ENCODE measurements at places on chromosomes 6 and 20. TPM values are rescaled to one million over a fixed set of nuclear protein-coding genes. Genes with fewer than 3 reads are reported as not detected.

DNA sequence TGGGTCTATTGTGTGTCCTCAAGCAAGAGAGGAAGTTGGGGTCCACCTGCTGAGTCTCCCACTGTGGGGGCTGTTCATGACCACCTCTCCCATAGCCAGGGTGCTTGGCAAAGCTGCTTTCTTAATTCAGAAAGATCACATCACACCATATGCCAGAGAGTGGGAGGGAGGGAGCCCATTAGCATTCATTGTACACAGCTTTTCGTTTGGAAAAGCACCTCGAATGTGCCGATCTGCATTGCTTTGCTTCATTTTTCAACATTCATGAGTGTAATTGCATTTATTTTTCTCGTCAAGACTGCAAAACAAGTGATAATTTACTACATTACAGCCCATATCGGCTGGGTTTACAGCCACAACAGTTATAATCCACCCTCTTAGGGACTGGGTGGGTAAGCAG is 327.3 kb downstream of the PTPRT start:
- no peak overlapping the region for H3K27ac ChIP-seq
- H3K4me1 ChIP-seq, result no peaks in the 10 kb centered on the region
- H3K4me3 ChIP-seq, result no peak overlapping the region
- no peak for DNase-seq
- no peaks in the 10 kb centered on the region for H3K36me3 ChIP-seq

The OR2B3 gene
- total RNA-seq, result not detected

DNA sequence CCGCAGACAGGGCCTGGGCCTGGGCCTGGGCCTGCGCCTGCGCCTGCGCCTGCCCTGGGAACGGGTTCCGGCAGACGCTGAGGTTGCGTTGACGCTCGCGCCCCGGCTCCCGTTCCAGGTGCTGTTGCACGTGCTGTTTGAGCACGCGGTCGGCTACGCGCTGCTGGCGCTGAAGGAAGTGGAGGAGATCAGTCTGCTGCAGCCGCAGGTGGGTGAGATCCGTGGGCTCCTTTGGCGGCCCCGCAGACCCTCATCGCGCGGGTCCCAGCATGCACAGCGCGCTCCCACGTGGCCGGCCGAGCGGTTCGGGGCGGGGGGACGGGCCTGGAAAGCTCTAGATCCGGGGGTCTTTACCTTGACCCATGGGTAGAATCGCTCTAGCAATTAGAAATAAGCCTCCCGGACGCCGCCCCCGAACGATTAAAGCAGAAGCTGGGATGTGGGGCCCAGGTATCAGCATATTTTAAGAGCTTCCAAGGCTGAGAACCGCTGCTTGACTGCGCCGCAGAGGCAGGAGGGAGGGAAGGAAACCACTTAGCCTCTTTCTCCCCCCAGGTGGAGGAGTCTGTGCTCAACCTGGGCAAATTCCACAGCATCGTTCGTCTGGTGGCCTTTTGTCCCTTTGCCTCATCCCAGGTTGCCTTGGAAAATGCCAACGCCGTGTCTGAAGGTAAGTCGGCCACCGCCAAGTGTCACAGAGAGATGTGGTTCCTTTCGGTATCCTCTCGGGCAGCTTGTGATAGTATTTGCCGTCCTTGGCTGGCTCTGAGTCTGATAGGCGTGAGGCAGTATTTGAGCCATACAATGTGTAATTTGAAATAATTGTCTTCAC is 508 bp downstream of the NOP56 start:
- peaks cover 55% of the 10 kb centered on the region for H3K36me3 ChIP-seq
- H3K27me3 ChIP-seq, result no peaks in the 10 kb centered on the region
- H3K4me3 ChIP-seq, result peak overlapping the region; percentile 92
- peak overlapping the region; percentile 38 for H3K27ac ChIP-seq
- H3K4me1 ChIP-seq, result peaks cover 17% of the 10 kb centered on the region
- no peak for DNase-seq

DNA sequence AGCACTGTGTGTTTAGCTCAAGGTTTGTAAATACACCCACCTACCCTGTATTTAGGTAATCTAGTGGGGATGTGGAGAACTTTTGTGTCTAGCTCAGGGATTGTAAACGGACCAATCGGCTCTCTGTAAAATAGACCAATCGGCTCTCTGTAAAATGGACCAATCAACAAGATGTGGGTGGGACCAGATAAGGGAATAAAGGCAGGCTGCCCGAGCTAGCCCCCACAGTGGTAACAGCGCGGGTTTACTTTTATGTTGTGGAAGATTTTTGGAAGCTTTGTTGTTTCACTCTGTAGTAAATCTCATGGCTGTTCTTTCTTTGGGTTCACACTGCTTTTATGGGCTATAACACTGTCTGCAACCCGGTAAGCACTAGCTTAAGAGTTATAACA is 32.1 kb upstream of the RANBP9 start:
- no peak overlapping the region for H3K27ac ChIP-seq
- H3K27me3 ChIP-seq, result no peaks in the 10 kb centered on the region
- DNase-seq, result no peak
- H3K36me3 ChIP-seq, result no peaks in the 10 kb centered on the region

DNA sequence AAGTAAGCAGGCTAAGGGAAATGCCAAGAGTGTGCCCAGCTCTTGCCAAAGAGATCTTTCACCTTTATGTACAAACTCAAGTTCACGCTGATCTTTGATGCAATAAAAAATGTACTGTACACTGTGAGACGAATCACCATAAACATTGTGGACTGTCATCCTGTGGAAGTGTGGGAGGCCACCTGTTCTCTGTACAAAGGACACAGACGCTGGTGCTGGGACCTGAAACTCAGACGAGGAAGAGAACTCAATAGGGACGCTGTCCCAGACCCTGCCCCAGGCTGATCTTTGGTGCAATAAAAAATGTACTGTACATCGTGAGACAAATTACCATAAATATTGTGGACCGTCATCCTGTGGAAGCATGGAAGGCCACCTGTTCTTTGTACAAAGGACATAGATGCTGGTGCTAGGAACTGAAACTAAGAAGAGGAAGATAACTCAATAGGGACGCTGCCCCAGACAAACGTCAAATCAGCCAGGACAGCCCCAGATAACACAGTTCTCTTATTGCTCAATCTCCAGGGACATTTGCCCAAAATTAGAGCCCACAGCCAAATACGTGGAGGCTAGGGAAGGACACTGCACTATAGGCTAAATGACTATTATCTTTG is 312.7 kb upstream of the SGK1 start:
- no peaks in the 10 kb centered on the region for H3K27me3 ChIP-seq
- no peak for DNase-seq
- no peak overlapping the region for H3K27ac ChIP-seq
- no peaks in the 10 kb centered on the region for H3K4me1 ChIP-seq
- no peak overlapping the region for H3K4me3 ChIP-seq

The APOM gene
- total RNA-seq, result 1.1 TPM

- DNase-seq, result no peak
- H3K27me3 ChIP-seq, result no peaks in the 10 kb centered on the region
- H3K36me3 ChIP-seq, result 0 out of 2 replicates have a peak, but pooled peaks cover 3% of the 10 kb centered on the region
- no peak overlapping the region for H3K4me3 ChIP-seq
- H3K4me1 ChIP-seq, result no peaks in the 10 kb centered on the region
Observed at GRCh38 chr6:88698661-88699060, 264.8 kb downstream of the RNGTT start.

GRCh38 chr6:17656092-17656491 is 50.6 kb downstream of the NUP153 start:
- H3K27me3 ChIP-seq, result no peaks in the 10 kb centered on the region
- H3K27ac ChIP-seq, result no peak overlapping the region
- no peak overlapping the region for H3K4me3 ChIP-seq

- H3K4me3 ChIP-seq, result no peak overlapping the region
- DNase-seq, result no peak
- H3K27me3 ChIP-seq, result no peaks in the 10 kb centered on the region
- H3K27ac ChIP-seq, result no peak overlapping the region
Observed at GRCh38 chr20:32807706-32808105, 12.0 kb upstream of the MAPRE1 start.

DNA sequence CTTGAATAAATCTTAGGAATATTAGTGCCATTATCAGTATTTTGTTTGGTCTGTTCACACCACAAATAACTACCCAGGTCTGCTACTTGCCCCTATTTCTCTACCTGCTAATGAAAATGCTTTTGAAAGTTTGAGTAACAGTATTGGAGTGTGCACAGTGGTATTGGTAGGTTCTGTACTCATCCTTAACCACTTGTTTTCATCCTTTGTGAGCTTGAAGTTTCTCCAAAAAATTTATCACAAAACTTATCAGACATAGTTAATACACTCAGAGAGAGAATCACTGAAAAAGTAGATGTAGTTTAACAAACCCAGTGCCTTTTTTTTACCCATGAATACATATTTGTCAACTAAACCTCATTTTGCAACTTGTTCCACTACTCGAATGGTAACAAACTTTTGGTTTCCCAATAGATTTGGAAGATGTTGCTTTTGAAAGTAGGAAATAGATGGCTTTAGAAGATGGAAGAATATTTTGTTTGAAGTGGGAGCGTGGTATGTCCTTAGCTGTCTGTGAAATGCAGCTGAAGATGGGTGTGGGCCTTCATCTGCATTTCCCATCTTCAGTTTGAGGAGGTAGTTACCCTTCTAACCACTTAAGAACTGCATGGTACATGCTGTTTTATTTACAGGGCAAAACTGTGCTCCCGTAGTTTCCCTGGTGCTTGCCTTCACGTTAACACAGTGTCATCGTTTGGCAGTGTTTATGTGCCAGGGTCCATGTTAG is 9.0 kb downstream of the PTPN1 start:
- no peaks in the 10 kb centered on the region for H3K27me3 ChIP-seq
- no peak for DNase-seq
- peaks cover 86% of the 10 kb centered on the region for H3K4me1 ChIP-seq
- no peak overlapping the region for H3K4me3 ChIP-seq
- peaks cover 36% of the 10 kb centered on the region for H3K36me3 ChIP-seq
- H3K27ac ChIP-seq, result peak overlapping the region; percentile 82

The KIFC1 gene
- 120 TPM for total RNA-seq

- no peaks in the 10 kb centered on the region for H3K27me3 ChIP-seq
- DNase-seq, result peak; percentile 89
- peaks cover 29% of the 10 kb centered on the region for H3K4me1 ChIP-seq
- H3K4me3 ChIP-seq, result peak within 1 kb of the TSS; percentile 45
- no peak within 1 kb of the TSS for H3K27ac ChIP-seq
Observed at GRCh38 chr20:38165089-38165965, at the start of gene TGM2. Gene TGM2 (minus strand): TSS chr20:38165270. CDS start chr20:38165198, 72 bp downstream.

The SIRPB1 gene
- total RNA-seq, result not detected

The EPHA7 gene
- not detected for total RNA-seq

The ARFGEF3 gene
- not detected for total RNA-seq

DNA sequence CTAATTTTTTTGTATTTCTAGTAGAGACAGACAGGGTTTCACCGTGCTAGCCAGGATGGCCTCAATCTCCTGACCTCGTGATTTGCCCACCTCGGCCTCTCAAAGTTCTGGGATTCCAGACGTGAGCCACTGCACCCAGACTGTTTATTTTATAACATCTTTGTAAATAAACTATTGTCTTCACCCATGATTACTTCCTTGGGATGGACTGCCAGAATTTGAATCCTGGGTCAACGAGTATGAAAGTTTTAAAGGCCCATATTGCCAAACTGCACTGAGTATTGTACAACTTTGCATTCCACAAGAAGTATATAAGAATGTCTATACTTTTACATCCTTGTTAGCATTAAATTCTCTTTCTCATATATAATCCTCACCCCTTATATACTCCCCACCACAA is 38.6 kb downstream of the ZHX3 start:
- no peaks in the 10 kb centered on the region for H3K36me3 ChIP-seq
- no peaks in the 10 kb centered on the region for H3K27me3 ChIP-seq
- DNase-seq, result peak; percentile 11
- no peak overlapping the region for H3K27ac ChIP-seq
- H3K4me1 ChIP-seq, result peaks cover 9% of the 10 kb centered on the region
- no peak overlapping the region for H3K4me3 ChIP-seq

The ERVFRD-1 gene
- total RNA-seq, result not detected

DNA sequence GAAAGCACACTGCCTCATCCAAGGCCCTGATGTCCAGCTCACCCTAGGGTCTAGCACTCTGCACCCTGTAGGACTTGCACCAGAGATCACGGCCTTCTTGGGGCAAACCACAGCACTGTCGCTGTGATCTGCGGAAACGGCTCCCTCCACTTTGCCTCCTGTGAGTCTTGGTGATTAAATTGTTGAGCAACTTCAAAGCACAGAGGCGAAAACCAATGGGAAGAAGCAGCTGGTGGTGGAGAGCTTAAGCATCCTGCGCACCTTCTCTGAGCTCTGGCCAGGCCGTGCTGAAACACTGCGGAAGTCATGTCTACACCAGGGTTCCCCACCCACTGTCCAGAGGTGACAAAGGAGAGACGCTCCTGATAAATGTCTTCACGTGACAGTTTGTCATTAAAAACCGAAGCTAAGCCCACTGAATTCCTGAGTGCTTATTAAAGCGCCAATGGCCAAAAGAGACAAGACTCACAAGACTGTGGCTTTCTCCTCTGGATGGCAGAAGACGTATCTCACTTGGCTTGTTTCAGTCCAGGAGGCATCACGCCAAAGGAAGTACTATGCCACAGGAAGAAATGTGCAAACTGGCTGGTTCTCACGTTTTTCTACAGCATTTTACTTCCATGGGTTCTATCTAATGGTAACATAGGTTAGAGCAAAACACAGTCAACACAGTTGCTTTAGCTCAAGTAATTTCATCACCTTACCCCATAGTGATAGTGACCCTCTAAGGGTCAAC is 3.1 kb downstream of the RAMACL start:
- no peak overlapping the region for H3K27ac ChIP-seq
- no peak for DNase-seq
- no peaks in the 10 kb centered on the region for H3K36me3 ChIP-seq

- no peak for DNase-seq
- no peak overlapping the region for H3K27ac ChIP-seq
- H3K36me3 ChIP-seq, result no peaks in the 10 kb centered on the region
- no peak overlapping the region for H3K4me3 ChIP-seq
- H3K4me1 ChIP-seq, result peaks cover 32% of the 10 kb centered on the region
- no peaks in the 10 kb centered on the region for H3K27me3 ChIP-seq
Observed at GRCh38 chr20:17029698-17030097, 197.1 kb upstream of the PCSK2 start.

GRCh38 chr6:168602576-168602975 is 161.6 kb downstream of the SMOC2 start:
- H3K4me1 ChIP-seq, result no peaks in the 10 kb centered on the region
- H3K27ac ChIP-seq, result no peak overlapping the region
- H3K36me3 ChIP-seq, result no peaks in the 10 kb centered on the region
- H3K4me3 ChIP-seq, result no peak overlapping the region
- DNase-seq, result no peak
- H3K27me3 ChIP-seq, result no peaks in the 10 kb centered on the region

DNA sequence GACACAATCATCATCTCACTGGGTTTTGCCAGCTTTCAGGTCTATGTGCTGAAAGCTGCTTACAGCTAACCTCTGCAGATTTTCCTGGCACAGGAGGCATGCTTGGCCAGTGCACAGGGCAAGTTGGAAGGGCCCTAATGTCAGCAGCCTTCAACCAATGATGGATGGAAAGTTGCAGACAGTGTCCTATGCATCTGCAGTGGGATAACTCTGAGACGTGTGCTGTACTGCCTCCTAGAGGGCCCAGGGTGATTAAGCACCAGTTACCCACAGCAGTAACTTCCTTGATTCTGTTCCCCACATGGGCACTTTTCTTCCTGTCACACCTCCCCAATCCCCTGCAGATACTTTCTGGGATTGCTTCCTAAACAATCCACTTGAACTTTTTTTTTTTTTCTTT is 38.6 kb downstream of the OVOL2 start:
- no peaks in the 10 kb centered on the region for H3K4me1 ChIP-seq
- H3K4me3 ChIP-seq, result no peak overlapping the region
- no peak for DNase-seq
- no peaks in the 10 kb centered on the region for H3K36me3 ChIP-seq
- H3K27me3 ChIP-seq, result no peaks in the 10 kb centered on the region

GRCh38 chr6:152161501-152161900 is 354.0 kb downstream of the ESR1 start:
- no peaks in the 10 kb centered on the region for H3K27me3 ChIP-seq
- peaks cover 7% of the 10 kb centered on the region for H3K4me1 ChIP-seq
- DNase-seq, result no peak
- H3K27ac ChIP-seq, result no peak overlapping the region

All from SJSA1 (cell line).